ENCODE measurements at places on chromosomes 5 and 9.

DNA sequence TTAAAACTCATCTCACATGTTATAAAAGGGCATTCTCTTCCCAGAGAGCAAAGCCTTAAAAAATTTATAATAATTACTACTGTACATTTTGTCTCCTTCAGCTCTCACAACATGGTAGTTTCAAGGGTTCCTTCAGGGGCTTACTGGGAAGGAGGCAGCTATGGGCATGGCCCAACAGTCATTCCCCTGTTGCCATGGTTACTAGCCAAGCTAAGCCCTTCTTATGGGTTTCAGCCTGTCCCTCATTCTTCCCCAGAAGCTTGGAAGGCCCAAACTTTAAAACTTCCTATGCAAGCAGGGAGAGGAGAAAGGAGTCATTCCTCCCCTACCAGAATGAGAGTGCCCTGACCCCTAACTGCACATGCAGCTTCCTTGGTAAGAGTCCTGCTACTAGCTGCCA lies 82.2 kb upstream of the CNTLN start:
- peak; percentile 46 for DNase-seq

GRCh38 chr5:109567374-109568044 lies 122.2 kb upstream of the MAN2A1 start:
- DNase-seq = no peak

DNA sequence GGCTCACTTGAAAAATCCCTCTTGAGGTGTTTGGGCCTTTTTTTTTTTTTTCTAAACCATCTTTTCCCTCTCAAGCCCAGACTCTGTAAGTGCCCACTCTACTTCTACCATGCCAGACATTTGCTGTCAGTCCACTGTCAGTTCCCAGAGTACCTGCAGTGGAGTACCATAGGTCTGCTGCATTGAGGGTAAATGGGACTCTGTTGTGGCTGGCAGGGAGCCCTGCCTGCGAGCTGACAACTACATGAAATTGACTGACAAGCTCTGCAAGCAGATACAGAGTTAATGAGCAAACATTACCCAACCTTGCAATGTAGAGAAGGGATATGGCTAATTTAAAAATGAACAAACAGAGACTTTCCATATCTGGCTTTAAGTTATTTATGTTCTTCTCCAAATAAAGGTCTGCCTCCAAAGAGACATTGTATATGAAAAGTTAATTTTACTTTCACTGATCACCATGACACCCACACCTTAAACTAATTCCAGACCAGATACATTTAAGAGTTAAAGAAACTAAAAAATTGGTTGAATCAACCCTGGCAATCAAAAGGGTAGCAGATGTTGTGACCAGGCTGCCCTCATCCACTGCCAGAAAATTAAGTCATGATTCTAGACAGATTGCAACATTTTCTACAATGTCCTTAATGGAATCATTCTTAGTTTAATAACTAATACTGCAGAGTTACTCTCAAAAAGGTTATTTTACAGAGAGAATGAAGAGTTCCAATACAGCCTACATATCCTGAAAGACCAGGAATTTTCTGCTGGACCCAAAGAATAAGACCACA lies 100.4 kb upstream of the PAM start:
- DNase-seq = no peak

- DNase-seq = no peak
Observed at GRCh38 chr9:8655071-8655470, 855.5 kb upstream of the DMAC1 start.

DNA sequence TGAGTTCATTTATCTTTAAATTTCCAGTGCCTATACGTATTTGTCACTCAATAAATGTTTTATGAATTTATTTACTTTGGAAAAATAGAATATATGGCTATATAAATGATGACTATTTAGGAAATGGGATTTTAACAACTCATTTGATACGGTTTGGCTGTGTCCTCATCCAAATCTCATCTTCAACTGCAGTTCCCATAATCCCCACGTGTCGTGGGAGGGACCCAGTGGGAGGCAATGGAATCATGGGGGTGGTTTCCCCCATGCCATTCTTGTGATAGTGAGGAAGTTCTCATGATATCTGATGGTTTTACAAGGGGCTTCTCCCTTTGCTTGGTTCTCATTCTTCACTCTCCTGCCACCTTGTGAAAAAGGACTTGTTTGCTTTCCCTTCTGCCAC lies 187.6 kb upstream of the EFNA5 start:
- DNase-seq = no peak

- DNase-seq = no peak
Observed at GRCh38 chr9:86977205-86977835, 30.0 kb upstream of the GAS1 start.

DNA sequence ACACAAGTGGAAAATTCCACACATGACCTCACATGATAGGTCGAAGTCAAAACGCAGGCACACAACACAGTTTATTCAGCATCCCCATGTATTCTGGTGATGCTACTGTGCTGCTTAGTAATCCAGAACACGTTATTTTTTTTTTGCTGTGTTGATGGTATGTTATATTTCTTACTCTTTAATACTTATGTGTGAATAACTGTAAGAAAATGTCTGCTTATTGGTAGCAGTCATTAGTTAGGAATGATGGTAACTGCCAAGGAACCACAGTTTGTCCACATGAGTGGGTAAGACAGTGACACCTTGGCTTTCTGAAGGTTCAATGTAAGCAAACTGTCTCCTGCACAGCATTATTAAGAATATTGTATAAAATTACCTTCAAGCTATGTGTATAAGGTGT lies 107.7 kb upstream of the DAPK1 start:
- no peak for DNase-seq

- DNase-seq = no peak
Observed at GRCh38 chr5:40634154-40634553, 45.6 kb upstream of the PTGER4 start.

DNA sequence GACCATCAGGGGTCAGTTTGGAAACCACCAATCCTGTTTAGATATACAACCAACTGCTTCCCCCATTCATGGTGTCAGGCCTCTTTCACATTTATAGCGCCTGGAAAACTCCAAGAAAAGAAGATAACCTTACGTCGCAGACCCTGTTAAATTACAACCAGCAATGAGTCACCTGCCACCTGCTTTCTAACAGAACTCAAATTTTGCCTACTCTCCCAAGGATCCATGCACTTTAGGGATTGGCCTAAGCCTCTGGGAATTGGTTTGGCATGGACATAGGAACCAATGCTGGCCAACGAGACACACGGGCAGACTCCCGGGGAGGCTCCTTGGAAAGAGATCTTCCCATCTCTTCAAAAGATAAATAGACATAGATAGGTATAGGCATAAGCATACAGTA lies 87.0 kb downstream of the FEM1C start:
- no peak for DNase-seq

DNA sequence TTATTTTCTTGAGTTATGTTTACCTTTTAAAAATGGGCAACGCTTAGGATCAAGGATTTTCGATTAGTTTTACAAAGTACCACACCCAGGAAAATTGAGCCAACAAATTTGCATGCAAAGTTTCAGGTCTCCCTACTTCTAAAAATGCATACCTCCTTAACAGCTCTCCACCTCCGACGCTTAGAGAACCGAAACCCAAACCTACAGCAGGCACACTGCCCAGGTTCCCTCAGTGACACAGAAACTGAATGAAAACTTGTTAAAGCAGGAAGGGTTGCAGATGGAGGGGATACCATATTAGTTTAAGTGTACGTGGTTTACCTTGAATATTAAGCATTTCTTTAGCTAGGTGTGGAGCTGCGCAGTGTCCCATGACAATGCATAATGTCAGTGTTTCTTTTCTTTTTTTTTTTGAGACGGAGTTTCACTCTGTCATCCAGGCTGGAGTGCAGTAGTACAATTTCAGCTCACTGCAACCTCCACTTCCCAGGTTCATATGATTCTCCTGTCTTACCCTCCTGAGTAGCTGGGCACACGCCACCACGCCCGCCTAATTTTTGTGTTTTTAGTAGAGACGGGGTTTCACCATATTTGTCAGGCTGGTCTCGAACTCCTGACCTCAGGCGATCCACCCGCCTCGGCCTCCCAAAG lies 1.6 kb upstream of the SUB1 start:
- DNase-seq = no peak

DNA sequence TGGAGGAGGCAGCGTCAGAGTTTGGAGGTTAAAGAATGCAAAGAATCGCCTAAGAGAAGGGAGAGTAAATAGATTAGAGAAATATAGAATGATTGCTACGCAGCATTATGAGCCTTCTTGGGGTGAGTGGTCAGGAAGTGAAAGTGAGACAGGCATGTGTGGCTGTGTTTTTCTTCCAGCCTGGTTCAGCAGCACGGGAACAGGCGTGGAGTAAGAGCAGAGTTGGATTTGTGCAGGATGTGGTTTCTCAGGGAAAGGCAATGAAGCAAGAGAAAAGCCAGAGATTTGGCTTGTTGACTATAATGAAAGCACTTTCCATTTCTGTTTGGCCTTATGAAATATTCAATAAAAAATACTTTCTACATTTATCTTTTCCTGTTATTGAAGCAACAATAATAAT lies 34.3 kb upstream of the FRMD3 start:
- no peak for DNase-seq

DNA sequence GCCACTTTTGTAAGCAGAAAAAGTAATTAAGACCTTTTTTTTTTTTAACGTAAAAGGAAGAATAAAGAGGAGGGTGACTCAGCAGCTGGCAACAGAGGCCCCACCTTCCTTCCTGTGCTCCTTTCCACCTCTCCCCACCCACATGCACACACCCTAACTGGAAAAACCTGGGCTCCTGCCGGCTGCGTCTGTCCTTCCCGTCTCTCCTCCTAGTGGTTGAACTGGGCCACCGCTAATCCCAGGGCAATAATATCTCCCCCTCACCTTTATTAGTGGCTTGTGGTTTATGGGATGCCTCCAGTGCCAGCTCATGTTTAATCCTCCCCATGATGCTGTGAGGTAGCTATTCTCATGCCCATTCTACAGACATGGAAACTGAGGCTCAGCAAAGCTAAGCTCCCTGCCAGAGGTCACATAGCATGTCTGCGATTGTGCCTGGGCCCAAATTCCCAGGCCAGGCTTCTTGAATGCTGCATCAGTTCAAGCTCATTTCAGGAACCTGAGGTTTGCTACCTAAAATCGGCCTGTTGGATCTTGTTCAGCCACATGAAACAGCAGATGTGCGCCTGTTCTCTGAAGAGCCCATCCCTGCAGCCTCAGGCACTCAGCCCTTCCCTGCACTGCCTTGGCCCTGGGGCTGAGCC lies 60.9 kb upstream of the IL17B start:
- no peak for DNase-seq

- DNase-seq = no peak
Observed at GRCh38 chr5:32964261-32964660, 253.1 kb downstream of the NPR3 start.

All from NCI-H524 (cell line).